ENCODE measurements at places on chromosomes 2 and 18. TPM values are rescaled to one million over a fixed set of nuclear protein-coding genes. Genes with fewer than 3 reads are reported as not detected.

COPS9 gene
- total RNA-seq, result 220 TPM

SERPINB12 gene
- not detected for total RNA-seq

EDAR gene
- total RNA-seq, result 0.14 TPM

TMEM200C gene
- total RNA-seq, result 0.95 TPM

EMX1 gene
- not detected for total RNA-seq

UGT1A10 gene
- total RNA-seq, result not detected

- no peak for DNase-seq
Measured at GRCh38 chr2:170930131-170930990, 1.3 kb downstream of the GORASP2 start.

DNA sequence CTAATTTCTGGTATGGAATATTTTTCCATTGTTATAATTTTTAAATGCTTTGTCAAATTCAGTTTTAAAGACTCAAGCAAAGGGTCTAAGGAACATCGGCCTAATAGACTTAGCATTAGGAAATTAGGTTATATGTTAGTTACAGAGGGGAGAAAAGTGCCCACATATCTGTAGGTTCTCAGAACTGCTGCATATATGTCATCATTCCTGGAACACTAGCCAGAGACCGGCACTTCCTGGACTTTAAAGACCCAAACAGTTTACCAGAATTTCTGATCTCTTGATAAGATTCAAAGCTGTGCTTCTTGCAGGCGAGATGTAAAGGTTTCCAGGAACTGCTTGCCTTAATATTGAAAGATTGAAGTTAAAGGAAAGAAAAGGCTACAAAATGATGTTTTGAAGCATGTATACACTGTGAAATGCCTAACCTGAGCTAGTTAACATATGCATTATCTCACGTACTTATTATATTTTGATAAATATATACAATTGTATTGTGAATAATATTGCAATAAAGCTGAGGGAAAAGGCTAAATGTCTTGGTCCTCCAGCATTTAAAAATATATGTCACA is 993.6 kb downstream of the LRP1B start:
- no peak for DNase-seq

DNA sequence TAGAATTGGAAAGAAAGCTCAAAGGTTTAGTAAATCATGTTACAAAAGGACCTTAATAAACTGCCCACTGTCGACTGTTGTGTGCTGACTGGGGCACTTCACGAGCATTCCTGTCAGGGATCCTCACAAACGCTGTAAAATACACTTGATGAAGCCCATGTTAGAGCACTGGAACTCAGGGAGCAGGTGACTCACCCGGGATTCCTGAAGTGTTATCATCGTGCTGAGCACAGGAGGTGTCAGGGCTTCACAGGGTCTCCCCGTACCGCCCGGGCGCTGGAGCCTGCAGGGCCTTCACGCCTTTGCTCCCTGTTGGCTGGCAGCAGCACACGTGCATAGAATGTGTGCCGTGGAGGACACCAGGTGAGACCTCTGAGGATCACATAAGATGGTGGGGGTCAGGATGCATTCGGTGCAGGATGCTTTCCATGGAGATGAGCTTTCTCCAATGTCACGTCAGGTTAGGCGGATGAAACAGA is 187.3 kb downstream of the SNTG2 start:
- DNase-seq, result no peak

- DNase-seq, result no peak
Measured at GRCh38 chr2:33384599-33384961, 91.9 kb upstream of the RASGRP3 start.

GRCh38 chr2:174492963-174493431 is 6.2 kb upstream of the GPR155 start:
- no peak for DNase-seq

DNA sequence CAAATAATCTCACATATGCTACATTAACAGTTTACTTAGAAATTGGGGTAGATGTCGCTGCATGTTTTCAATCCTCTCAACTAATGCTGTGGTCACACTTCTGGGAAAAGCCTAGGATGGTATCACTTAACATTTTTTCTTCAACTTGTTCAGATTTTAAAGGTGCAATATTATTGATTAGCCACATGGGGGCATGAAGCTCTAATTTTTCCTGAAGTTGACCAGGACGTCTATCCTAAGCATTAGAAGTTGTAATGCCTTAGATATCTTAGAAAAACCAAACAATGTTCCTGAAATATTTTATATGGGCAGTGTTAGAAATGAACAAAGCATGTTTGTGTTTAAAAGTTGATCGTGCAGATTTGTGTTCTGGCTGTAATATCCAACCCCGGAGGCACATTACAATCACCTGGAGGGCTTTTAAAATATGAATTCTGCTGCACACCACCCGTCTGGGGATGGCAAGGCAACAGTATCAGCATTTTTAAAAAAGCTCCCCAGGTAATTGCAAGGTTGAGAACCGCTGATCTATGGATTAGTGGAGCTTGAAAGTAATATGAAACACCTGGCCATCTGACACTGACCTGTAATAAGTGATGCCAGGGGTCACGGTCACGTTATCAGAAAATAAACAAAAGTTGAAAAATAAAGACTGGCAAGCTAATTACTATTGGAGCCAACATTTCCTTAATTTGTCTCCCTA is 100.5 kb upstream of the LMAN1 start:
- no peak for DNase-seq

GRCh38 chr2:171319164-171319810 is 114.5 kb downstream of the METTL8 start:
- no peak for DNase-seq

GRCh38 chr2:105744909-105745853 is at the start of gene NCK2:
NCK2 (plus strand) TSS chr2:105744912; CDS start chr2:105855064, 110,152 bp downstream.
- DNase-seq, result no peak

- DNase-seq, result no peak
Measured at GRCh38 chr2:72533765-72534164, 292.1 kb downstream of the EXOC6B start.

- no peak for DNase-seq
Measured at GRCh38 chr2:96838345-96839292, 5.2 kb downstream of the ANKRD23 start.

- DNase-seq, result no peak
Measured at GRCh38 chr2:221018262-221018661, 553.8 kb downstream of the EPHA4 start.

DNA sequence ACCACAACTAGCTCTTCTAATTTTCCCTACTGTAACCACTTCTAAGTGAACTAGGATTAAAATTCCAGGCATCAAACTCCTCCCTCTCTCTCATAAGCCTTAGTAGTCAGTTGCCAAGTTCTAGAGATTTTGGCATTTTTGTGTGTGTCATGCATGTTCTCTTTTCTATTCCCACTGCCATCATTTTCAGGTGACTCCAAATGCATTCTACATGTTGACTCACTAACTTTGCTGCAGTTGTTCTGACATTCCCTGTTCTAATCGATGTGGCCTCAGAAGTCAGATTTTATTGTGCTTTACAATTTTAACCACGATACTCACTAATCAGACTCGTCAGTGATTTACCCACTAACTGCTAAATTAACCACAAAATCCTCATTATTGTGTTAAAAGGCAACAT is 13.3 kb downstream of the DSC1 start:
- DNase-seq, result no peak

GRCh38 chr18:79855147-79855933 is 57.6 kb downstream of the KCNG2 start:
- no peak for DNase-seq

- DNase-seq, result no peak
Measured at GRCh38 chr2:160317181-160318099, 117.4 kb upstream of the ITGB6 start.

GRCh38 chr2:68722712-68723111 is 11.9 kb upstream of the ARHGAP25 start:
- DNase-seq, result no peak

DNA sequence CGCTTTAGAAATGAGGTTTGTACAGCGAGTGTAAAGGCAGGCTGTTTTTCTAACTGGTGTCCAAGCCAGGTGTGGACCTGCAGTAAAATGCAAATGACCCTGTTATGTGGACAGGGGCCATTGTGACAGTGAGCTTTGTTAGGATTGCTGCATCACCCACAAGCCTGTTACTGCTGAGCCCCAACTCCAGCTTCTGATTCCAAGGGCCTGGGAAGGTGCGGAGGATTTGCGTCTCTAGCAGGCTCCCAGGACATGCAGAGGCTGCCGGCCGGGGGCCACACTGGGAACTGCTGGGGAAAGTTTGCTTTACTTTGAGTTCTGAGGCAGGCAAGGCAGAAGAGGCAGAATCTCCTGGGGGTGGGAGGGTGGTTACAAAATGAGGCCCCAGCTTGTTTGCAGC is 164.1 kb downstream of the GLI2 start:
- DNase-seq, result peak; percentile 33
